ENCODE measurements at places on chromosomes 1 and 21.

- peak; percentile 92 for DNase-seq
Measured at GRCh38 chr1:18922319-18922726, 20.0 kb upstream of the ALDH4A1 start.

DNA sequence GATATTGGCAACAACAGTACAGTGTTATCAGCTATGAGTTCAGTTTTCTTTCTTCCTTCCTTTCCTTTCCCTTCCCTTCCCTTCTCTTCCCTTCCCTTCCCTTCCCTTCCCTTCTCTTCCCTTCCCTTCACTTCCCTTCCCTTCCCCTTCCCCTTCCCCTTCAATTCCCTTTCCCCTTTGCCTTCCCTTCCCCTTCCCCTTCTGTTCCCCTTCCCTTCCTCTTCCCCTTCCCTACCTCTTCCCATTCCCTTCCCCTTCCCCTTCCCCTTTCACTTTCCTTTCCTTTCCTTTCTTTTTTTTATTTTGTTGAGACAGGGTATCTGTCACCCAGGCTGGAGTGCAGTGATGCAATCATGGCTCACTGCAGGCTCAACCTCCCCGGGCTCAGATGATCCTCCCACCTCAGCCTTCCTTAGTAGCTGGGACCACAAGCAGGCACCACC lies 72.3 kb upstream of the CAPZB start:
- DNase-seq = no peak

- peak; percentile 59 for DNase-seq
Measured at GRCh38 chr1:172654535-172654934, 4.4 kb upstream of the FASLG start.

GRCh38 chr1:79190074-79190473 lies 183.5 kb upstream of the ADGRL4 start:
- peak; percentile 2 for DNase-seq

- DNase-seq = no peak
Measured at GRCh38 chr1:31790641-31791091, 25.2 kb downstream of the SPOCD1 start.

GRCh38 chr1:32012709-32013385 lies 821 bp upstream of the KHDRBS1 start:
- DNase-seq = no peak

GRCh38 chr1:229625071-229625914 lies 629 bp downstream of the TAF5L start:
- DNase-seq = peak; percentile 30

DNA sequence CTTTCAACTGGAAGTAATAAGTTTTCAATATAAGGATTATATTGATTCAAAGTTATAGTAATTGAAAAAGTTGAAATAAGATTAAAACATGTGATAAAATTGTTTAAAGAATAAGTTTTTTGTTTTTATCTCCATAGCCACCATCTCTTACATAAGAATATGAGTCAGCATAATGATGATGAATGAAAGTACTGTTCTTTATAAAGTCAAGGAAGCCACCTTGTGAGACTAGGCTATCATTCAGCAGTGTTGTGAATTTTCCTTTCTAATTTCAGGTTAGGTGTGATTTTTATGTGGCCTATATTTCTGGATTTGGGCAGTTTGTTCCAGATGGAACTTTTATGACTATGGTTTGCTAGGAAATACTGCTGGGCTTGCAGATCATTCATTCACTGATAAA lies 22.4 kb upstream of the ASB17 start:
- no peak for DNase-seq

GRCh38 chr1:156931211-156931952 lies 10.9 kb downstream of the LRRC71 start:
- no peak for DNase-seq

DNA sequence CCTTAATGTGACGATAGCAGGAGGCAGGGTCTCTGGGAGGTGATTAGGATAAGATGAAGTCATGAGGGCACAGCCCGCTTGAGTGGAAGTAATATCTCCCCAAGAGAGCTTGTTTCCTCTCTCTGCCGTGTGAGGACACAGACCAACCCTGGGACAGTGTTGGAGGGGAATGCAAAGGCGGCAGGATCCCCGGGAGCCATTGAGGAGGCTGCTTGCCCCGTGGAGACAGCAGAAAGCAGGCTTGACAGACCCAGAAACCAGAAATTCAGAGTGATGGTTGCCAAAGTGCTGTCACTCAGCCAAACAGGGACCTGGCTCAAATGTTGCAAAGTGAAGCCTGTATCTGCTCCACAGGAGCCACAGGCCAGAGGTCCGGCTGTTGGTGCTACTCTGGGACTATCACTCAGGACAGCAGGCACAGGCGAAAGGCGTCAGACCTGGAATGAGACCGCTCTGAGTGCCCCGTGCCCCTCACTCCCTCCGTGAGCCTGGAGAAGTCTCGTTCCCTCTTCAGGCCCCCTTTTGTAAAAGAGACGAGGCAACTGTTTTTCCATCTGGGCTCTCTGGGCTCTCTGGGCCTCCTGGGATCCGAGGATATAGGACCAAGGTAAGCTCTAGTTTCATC lies 96.6 kb upstream of the VANGL1 start:
- no peak for DNase-seq

DNA sequence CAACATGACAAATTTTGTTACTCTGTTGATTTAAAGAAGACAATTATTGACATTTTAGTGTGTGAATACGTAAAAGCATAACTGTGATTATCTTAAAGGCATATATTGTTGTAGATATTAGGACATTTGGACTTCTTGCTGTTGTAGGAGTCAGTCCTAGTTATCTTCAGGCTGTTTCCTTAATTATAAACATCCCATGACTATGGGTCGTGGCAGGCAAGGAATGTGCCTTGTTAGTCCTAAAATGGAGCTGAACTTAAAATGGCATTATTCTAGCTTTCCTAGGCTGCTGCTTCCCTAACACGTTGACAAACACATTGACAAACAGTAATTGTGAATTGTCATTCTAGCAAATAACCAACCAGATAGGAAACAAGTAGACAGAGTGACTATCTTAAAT lies 4.4 kb upstream of the MPZL1 start:
- DNase-seq = peak; percentile 50

GRCh38 chr1:50349242-50349565 lies 74.0 kb downstream of the DMRTA2 start:
- DNase-seq = no peak

DNA sequence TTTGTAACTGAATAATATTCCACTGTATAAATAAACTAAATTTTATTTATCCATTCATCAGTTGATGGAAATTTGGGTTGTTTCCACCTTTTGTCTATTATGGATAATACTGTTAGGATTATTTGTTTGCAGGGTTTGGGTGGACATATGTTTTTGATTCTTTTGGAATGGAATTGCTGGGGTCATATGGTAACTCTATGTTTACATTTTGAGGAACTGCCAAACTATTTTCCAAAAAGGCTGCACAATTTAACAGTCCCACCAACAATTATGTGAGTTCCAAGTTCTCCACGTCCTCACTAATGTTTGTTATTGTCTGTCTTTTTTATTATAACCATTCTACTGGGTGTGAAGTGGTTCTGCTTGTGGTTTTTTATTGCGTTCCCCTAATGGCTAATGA lies 4.3 kb upstream of the SERBP1 start:
- peak; percentile 53 for DNase-seq

DNA sequence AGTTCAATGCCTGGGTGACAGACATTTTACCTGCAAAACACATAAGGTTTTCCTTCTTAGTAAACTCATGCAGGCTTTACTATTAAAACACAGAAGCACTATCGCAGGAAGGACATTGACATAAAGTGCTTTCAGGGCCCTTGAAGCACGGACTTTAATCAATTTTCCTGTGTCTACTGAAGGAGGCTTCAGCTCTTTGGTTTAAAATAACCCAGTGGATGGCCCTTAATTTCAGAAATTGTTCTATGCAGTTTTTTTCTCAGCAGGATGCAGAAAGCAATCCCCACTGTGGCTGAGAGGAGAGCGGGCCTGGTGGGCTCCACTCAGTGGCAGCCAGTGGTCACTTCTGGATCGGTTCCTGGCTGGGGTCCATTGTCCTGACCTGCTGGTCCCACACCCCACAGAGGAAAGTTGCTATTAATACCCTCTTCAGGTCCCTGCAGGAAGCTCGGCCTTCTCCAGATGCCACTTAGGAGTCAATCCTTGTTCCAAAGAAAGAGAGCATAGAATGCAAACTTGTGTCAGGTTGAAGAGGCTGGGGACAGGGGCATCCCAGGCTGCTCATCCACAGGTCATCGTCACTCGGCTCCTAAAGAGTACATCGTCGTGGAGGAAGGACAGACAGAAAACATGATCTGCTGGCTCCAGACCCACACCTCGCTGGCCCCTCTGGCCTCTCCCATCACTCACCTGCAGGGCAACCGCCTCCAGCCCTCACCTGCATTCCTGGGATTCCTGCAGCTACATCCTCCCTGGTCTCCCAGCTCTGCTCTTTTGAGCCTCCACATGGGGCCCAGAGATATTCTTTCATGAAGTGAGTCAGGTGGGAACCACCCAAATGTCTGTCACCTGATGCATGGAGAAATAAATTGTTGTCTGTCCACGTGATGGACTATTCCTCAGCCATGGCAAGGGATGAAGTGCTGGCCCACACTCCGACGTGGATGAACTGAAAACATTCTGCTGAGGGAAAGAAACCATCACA lies 153.1 kb downstream of the PSMG1 start:
- DNase-seq = no peak

GRCh38 chr1:199799116-199799515 lies 228.4 kb upstream of the NR5A2 start:
- no peak for DNase-seq

DNA sequence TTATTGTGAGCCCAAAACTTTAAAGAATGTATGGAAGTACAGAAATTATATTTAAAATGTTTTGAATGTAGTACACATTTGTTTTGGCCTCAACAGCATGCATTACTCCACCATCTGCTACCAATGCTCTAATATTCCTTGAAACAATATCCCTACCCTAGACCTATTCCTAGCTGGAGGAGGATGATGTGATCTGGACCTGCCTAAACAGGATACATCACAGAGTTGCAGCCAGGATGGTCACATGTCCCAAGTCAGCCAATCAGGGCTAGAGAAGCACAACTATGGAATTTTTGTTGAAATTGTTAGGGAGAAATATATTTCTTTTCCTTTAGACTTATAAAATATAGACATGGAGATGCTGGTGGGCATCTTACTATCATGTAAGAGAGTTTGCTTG lies 623.3 kb upstream of the NR5A2 start:
- DNase-seq = peak; percentile 81

DNA sequence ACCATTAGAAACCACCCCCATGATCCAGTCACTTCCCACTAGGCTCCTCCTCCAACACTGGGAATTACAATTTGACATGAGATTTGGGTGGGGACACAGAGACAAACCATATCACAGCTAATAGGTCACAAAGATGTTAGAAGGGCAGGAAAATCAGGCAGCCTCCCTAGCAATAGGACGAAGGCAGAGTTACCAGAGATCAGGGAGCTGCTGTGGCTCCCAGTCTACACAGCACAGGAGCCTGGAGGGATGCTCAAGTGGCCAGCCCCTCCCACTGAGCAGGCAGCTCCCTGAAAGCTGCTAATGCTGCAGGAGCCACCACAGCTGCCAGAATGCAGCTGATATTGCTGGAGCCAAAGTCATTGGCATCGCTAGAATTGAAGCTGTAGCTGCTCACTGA lies 51.0 kb downstream of the CR1L start:
- DNase-seq = no peak
